ENCODE measurements at places on chromosomes 16 and 17.

GRCh38 chr16:15961060-15961511, 11.7 kb downstream of the ABCC1 start:
- no peak for DNase-seq

- DNase-seq, result no peak
These were observed 14.2 kb upstream of the SYT17 start for GRCh38 chr16:19153876-19154275.

GRCh38 chr17:37791447-37792399, 46.9 kb upstream of the HNF1B start:
- no peak for DNase-seq

- no peak for DNase-seq
These were observed 7.9 kb upstream of the CLDN9 start for GRCh38 chr16:3004781-3005284.

DNA sequence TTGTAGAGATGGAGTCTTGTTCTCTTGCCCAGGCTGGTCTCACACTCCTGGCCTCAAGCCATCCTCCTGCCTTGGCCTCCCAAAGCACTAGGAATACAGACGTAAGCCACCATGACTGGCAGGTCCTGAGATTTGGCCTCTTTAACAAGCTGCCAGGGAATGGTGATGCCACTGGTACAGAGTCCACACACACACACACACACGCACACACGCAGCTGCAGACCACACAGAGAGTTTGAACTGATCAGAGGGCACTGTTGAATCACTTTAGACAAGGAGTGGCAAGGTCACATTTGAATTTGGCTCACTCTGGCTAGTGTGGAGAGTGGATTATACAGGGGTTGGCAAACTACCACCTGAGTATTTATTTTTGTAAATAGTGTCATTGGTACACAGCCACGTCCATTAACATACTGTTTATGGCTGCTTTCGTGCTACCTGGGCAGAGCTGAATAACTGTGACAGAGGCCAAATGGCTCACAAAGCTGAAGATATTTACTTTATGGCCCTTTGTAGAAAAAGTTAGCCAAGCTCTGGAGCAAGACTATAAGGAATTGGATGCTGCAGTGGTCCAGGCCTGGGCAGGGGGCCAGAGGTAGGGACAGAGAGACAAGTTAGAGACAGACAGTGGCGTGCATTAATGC, 9.9 kb downstream of the ITPRIPL2 start:
- DNase-seq, result no peak

DNA sequence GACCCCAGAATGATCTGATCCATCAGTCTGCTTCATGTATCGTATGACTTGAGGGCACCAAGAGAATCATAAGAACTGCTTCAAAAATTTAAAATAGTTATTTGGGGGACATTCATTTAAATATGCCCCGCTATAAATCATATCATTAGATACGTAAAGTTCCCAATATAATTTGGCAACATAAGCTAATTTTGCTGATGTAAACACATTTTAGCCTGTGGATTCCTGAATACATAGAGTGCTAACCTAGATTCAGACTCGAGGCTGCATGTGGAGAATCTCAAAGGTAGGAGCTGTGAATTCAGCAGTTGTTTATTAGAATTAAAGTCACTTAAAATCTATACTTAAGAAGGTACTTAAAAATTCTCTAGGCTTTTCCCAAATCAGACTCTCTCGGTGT, 24.9 kb downstream of the ANKFN1 start:
- no peak for DNase-seq

GRCh38 chr17:69061721-69062556, 1.2 kb upstream of the ABCA9 start:
- no peak for DNase-seq

- no peak for DNase-seq
These were observed 3.2 kb upstream of the CDK5RAP3 start for GRCh38 chr17:47967607-47968252.

- no peak for DNase-seq
These were observed 10.6 kb downstream of the TRPV3 start for GRCh38 chr17:3546997-3547396.

DNA sequence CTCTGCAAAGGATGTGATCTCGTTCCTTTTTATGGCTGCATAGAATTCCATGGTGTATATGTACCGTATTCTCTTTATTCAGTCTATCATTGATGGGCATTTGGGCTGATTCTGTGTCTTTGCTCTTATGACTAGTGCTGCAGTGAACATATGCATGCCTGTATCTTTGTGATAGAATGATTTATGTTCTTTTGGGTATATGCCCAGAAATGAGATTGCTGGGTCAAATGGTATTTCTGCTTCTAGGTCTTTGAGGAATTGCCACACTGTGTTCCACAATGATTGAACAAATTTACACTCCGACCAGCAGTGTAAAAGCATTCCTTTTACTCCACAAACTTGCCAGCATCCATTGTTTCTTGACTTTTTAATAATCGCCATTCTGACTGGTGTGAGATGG, 60.2 kb upstream of the ADORA2B start:
- DNase-seq, result no peak

DNA sequence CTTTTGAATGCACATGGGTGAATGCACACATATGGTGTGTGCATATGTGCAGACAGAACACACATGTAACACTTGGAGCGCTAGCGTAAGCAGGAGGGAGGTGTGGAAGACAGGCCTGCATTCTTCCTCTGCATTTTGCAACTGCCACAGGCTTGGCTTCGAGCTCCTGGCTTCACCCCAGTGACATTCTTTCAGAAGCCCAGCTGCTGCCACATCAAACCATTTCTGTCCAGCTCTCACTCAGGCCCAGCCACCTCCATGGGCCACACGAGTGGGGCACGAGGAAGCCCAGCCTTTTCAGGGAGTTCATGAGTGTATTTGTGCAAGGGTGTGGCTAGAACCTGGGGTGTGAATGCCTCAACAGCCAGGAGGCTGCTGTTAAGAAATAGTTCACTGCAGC, 18.8 kb downstream of the LGALS3BP start:
- DNase-seq, result peak; percentile 57

DNA sequence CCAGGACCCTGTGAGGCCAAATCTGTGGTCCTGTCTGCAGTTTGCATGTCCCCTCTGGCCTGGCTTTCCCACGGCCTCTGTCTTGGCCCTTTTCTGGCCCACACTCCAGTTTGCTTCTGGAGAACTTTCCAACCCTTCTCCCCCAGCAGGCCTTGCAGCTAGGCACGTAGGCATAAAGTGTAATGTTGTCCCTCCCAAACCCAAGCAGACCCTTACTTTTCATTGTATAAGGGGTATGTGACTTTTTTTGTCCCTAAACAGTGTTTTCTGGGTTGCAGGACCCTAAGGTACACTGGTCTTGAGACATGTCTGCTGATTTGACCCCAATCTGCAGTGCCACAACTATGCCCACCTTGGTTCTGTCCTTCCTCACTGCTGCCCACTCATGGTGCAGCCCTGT, 15.6 kb upstream of the SMPD3 start:
- no peak for DNase-seq

DNA sequence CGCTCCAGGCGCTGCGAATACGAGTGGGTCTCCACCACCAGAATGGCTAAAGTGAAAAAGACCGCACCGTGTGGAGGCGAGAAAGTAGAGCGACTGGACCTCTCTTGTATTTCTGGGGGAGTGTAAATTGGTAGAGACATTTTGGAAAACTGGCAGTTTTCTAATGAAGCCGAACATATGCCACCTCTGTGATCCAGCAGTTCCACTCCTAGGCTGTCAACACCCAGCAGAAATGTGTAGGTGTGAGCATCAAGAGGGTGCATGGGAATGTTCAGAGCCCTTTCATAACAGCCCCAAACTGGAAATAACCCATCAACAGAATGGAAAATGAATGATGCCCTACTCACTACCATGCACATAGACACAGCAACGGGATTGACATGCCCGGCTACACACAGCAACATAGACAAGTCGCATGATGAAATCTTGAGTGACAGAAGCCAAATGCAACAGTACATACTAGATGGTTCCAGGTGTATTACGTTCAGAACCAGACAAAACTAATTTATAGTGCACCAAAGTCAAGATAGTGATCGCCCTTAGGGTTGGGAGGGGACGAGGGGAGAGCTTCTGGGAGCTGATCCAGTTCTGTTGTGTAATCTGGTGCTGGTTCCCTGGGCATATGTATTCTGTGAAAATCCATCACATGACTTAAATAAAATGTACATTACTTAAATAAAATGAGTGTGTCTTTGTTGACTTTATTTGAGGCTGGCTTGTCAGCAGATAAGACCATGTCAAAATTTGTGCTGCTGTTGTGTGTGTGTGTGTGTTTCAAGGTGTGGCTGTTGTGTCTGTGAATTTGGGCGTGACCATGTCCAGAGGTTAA, 877 bp upstream of the BCL7C start:
- DNase-seq, result no peak

- no peak for DNase-seq
These were observed 16.4 kb downstream of the CDH5 start for GRCh38 chr16:66382966-66383299.

GRCh38 chr17:47719411-47720152, 13.5 kb upstream of the TBX21 start:
- DNase-seq, result no peak

DNA sequence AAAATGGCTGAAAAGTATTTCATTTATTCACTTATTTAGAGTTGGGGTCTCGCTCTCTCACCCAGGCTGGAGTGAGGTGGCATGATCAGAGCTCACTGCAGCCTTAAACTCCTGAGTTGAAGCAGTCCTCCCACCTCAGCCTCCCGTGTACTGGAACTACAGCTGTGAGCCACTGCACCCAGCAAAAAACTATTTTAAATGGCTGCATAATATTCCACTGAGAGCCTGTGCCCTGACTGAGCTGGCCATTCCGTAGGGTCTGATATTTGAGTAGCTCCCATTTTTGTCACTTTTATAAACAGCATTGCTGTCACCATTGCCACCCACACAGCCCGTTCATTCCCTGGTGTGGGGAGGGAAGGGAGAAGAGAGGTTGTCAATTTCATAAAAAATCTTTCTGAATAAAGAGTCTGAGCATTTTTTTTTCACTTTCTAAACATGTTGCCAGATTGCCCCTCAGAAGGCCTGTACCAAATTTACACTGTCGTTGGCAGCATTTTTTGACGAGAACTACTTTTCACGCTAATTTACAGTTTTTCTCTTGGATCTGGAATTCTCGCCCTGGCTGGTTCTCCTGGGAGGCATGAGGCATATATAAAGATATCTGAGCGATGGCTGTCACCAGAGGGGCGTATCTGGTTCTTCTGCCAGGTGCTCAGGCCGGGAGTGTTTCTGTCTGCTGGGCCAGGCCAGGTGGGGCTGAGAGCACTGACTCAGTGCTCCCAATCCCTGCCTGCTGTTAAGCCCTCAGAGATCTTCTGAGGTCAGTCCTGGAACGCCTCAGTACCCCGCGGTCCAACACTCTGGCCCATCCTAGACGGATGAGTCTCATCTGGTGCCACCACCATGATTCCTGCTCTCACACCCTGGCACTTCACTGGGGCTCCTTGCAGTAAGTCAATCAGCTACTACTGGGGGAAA, 7.2 kb upstream of the KIFC3 start:
- DNase-seq, result no peak

- no peak for DNase-seq
These were observed 29.9 kb upstream of the RHOT1 start for GRCh38 chr17:32112416-32112815.

DNA sequence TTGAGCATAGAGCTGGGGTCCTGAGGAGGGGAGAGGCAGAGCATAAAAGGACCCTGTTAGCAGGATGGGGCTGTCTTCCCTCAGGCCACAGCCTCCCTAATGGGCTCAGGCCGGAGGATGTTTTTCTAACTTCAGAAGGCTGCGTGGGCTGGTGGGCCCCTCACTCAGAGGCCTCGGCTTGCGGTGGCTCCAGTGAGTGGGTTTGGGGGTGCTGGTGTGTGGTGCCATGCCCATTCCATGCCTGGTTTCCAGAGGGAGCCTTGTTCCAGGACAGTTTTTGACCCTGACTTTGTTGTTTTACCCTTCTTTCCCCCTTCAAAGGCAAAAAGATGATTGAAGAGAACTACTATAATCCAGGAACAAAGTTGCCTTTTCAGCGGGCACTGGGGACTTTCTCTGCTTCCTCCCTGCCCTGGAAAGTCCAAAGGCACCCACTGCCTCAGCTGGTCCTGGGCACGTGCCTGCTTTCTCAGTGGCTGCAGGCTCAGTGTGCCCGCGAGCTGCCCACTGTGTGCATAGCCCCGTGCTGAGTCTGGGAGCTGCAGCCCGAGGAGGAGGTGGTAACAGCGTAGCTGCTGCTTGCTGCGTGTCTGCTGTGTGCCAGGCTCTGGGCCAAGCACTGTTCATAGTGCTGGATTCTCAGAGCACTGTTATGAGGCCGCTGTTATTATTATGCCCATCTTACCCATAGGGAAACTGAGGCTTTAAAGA, 11.8 kb downstream of the NKD1 start:
- peak; percentile 19 for DNase-seq

DNA sequence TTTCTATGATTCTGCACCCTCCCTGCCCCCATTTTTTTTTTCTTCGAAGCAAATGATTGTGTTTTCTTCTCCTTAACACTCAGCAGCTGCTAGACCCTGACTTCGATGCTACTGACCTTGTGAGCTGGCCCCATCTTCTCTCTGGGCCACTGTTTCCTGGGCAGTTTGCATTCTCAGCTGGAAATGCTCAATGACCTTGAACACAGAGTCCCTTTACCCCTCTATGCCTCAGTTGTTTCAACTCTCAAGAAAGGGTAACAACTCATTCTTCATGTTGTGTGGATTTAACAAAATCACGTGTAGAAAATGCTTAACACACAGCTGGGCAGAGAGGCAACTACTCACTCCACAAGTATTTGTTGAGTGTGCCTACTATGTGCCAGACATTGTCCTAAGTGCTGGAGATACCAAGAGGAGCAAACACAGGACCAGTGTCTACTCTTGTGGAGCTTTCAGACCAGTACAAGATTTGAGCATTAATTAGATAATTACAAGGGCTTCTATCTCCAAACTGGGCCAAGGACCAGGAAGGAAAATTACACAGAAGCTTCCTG, 66.2 kb downstream of the IQCK start:
- no peak for DNase-seq

GRCh38 chr16:22671301-22672076, 142.5 kb upstream of the HS3ST2 start:
- no peak for DNase-seq

- no peak for DNase-seq
These were observed 90.6 kb downstream of the TOX3 start for GRCh38 chr16:52456368-52456767.

DNA sequence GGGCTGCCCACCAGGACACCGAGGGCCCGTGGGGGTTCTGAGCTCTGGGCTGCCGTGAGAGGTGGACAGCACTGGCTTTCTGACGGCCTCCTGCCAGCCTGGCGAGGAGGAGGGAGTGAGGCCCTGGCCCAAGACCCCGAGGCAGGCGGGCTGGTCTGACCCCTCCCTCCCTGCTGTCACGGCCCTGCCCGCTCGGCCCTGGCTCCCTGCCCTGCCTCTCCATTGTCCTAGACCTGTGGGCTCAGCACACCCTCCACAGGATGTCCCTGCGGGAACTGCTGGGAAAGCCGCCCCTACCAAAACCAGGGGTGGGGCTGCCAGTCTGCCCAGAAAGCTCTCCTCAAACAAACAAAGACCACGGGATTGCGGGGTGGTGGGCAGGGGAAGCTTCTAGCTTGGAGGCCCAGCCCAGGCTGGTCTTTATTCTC, 20.7 kb downstream of the SPNS2 start:
- DNase-seq, result peak; percentile 80

GRCh38 chr17:50199211-50199802, 2.1 kb downstream of the COL1A1 start:
- peak; percentile 42 for DNase-seq

- DNase-seq, result no peak
These were observed 7.4 kb downstream of the C1QL1 start for GRCh38 chr17:44960691-44961090.

All from left ventricle myocardium superior (tissue), 1 donor.